ENCODE measurements at places on chromosomes 4 and X.

DNA sequence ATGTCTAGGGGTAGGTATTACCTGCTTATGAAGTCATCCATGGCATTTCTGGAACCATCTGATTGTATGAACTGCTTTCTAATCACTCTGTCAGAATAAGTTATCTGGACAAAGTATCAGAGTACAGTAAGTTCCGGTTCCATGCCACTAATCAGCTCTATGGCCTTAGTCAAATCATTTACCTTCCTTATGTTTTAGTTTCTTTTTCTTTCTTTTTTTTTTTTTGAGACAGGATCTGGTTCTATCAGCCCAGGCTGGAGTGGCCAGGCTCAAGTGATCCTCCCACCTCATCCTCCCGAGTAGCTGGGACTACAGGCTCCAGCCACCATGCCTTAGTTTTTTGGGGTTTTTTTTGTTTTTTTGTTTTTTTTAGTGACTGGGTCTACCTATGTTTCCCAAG lies 11.5 kb downstream of the XIAP start:
- no peak for DNase-seq

DNA sequence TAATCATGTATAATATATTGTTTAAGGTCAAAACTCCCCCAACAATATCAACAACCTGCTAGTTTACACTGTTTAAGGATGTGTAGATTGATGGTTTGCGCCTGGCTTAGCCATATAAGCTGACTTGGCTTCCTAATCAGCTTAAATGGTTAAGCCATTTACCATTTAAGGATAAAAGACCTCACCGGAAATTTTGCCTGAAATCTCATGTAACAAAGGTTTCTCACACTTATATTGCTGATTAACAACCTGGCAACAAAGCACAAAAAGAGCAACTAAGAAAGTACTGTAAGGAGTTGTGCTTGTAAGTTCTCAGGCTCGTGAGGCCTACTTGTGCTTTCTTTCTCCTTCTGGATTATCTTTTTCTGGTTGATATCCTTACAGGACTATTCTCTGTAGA lies 485.2 kb downstream of the GABRG1 start:
- no peak for DNase-seq

- no peak for DNase-seq
These were observed 12.8 kb upstream of the AKAP17A start for GRCh38 chrX:1578511-1579173.

DNA sequence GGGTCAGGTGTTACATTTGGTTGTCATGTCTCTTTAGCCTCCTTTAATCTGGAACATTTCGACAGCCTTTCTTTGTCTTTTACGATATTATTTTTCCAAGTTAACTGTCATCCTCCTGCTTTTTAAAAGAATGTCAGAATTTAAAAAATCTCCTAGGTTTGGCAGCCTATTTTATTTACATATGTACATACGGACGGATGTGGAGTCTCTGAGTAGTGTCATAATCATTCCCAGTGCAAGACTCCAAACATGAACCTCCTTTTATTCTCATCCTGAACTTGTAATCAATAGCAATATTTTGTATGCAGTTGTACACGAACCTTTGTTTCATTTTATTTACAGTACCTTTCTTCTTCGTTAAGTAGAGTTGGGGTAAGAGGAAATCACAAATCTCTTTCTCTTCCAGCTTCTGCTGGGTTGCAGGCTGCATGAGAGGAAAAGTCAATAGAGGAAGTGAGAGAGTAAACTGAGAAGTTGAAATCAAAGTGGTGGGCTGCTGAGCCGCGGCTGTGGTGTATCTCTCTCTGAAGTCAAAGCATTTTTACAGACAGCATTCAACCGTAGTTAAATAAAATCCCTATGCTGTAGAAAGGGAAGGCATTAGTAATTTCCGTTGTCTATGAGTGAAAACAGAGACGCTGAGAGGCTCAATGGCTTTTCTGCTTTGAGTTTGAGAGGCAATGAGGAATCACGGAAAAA lies 53.9 kb upstream of the RPS6KA3 start:
- no peak for DNase-seq

DNA sequence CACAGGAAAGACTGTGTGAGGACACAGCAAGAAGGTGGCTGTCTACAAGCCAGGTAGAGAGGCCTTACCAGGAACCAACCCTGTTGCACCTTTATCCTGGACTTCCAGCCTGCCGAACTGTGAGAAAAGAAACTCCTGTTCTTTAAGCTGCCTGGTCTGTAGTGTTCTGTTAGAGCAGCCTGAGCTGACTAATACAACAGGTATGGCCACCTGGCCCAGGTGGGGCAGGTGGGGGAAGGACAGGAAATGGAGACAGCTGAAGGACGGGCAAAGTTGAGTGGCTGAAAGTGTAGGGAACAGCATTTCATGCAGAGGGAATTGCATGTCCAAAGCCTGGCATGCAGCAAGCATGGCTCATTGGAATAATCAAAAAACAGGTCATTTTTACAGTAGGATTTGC lies 35.1 kb downstream of the CYTL1 start:
- no peak for DNase-seq

DNA sequence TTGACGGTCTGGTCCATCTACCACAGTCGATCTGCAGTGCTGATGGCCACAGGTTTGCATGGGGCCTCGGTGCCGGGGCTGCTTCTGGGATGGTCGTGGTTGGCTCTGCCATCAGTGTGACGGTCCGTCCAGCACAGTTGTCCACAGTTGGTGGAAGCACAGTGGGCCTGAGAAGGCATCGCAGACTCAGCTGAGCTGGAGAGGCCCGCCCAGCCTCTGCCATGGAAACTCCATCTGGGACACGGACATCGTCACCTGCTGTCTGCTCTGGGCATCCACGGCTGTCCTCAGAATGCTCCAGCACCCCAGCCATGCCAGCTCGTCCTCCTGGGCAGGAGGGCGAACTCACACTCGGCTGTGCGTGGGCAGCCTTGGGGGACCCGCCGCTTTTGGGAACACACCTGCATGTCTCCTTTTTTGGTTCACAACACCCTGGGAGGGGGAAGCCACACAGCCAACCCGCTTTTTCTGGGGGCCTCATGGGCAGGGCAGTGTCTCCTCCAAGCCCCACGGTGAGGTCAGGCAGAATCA lies 33.0 kb downstream of the ABLIM2 start:
- DNase-seq = no peak

DNA sequence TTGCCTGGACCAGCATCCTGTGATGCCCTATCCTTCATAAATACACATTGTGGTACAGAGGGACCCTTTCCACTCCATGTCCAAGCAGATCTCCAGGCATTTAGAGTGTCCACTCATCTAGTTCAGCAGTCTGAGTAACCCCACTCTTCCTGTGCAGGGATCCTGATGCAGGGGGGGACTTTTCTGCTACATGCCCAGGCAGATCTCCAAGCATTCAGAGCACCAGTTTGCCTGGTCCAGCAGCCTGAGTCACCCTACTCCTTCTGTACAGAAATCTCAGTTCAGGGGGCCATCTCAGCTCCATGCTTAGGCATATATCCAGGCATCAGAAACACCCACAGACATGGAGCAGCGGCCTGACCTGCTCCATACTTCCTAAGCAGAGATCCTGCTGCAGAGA lies 1089.8 kb downstream of the FAT4 start:
- DNase-seq = no peak

DNA sequence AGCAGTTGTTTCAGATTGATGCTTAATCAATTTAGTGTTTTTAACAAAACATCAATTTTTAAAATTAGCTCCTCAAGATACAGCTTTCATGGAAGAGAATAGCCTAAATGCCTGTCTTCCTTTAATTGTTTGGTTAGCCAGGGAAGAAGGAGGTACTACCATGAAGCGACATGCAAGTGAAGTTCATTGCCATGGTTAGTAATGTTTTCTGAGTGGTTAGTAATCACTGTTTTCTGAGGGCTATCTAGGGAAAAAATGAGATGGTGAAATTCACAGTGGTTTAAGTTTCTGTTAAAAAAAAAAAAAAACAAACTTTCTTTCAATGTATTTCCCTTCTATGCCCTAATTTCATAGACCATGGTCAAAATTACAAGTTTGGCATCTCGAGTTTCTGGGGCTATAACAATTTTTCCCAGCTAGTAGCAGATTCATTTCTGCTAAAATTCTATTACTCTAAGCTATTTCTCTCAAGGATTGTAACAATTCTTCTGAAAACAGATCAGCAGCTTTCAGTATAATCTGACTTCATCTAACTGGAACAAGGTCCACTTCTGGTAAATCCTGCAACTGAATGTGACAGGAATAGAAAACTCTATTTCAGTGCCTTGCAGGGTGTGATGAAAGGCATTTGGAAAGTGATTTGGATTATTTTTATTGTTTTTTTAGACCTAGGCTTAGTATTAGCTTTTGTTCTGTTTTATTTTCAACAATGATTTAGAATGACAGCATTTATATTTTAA lies 157.0 kb downstream of the PCDH18 start:
- no peak for DNase-seq

DNA sequence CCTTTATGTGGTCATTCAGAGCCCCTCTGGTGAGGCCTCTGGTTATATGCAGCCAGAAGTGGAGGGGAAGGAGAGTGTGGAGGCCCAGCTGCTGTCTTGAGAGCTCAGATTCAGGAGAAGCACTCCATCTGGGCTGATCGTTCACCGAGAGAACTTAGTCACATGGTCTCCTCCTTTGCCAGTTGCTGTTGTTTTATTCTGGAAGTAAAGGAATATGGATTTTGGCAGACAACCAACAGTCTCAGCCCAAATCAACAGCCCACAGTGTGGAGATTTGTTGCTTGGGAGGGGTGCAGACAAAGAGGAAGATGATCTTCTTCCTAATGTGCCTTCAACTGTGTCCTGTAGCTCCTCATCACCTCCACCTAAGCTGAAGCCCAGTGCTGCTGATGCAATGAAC lies 355.4 kb downstream of the ANK2 start:
- no peak for DNase-seq

- DNase-seq = no peak
These were observed 143.2 kb downstream of the LHFPL1 start for GRCh38 chrX:112536544-112536943.

Data from urinary bladder (tissue), 4 donors.